Bone marrow (tissue), 2 donors: ENCODE measurements at places on chromosomes 5 and 9.

- no peak for DNase-seq
These were observed 74.2 kb downstream of the ST8SIA4 start for GRCh38 chr5:100828898-100829356.

DNA sequence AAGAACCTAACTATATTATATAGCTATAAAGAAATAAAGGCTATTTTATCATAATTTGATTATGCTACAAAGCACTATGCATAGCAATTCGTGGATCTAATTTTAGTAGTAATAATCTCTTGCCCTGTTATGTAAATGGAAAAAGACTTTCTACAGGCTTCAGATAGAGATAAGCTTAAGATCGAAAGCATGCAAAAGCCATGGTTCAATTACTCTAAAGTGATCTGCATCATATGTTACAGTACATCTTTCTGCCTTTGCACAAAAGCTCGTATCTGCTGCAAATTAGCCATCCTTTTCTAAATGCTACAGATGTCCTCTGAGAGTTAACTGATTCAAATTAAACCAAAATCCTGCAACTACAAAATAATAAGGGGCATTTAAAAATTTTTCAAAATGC, 234.8 kb upstream of the TMEM161B start:
- no peak for DNase-seq

DNA sequence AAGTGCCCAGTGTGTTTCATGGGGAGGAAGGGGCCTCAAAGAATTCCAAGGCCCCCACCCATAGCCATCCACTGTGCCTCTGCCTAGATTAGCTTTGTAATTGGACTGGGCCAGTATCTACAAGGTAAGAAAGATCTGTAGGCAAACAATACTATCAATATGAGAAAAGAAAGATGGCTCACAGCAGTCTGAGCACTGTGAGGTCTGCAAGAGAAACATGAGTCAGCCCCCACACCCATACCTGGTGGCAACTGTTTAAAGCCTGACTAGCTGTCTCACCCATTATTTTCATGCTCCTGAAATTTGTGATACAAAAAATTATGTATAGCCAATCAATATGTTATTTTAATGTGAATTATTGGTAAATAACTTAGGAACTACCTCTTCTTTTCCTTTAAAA, 10.0 kb upstream of the ZNF483 start:
- no peak for DNase-seq

DNA sequence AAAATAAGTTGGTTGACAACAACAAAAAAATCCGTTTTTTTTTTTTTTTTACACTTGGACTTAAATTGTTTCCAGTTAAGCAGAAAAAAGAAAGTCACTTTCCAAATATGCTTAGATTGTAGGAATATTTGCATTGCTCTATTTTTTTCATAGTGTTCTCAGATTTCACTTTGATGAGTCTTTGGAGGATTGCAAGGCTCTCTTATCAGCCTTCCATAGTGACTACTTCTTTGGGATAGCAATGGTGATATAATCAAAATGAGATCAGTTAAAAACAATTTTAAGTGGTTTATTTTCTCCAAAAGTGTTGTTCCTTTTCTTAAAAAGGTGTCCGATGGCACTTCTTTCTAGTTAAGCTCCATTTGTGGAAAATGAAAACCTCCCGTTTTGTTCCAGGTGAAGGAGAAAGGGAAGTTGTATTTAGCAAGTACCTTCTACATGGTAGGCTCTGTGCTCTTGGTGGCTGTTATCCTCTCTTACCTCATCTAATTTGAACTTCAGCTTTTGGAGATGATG, 3.9 kb downstream of the RASGRF2 start:
- DNase-seq = no peak

DNA sequence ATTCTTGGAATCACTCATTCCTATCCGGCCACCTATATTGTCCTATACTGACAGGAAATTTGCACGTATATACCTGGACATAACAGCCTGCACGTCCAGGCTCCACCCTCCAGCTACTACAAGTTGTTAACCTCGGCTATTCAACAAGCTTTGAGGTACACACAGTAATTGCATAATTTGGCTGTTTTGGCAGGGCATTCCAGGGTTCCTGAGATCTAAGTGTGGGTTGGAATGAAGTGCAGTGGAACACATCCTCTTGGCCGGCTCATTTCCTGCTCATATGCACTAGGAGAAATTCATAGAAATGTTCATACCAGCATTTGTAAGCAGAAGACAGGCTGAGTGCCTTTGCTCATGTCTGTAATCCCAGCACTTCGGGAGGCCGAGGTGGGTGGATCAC, 222.3 kb downstream of the FBXL7 start:
- no peak for DNase-seq

DNA sequence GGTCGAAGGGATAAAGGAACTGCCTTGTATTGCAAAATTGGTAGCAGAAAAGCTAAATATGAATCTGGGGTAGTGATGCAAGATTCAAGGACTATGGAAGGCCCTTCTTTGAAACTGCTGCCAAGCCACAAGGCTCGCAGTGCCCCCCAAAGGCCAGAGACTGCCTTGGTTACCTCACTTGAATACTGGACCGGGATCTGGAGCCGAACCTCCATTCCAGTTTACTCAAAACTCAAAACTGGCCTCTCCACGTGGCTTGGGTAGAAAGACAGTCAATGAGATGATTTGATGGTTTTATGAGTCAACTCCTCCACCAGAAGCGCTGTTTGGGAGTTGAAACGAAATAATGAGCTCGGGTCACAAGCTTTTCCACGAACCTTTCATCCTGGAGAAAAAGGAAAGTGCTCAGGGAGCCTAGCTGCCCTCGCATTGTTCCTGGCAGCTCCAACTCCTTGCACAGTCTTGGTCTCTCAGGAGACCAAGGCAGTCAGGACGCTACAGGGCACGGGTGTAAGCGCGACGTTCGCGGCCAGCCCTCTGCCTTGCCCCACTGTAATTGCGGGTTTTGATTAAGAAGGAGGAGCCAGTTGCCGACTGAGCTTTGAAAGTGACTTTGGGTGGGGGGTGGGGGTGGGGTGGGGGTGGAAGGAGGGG, 2.8 kb downstream of the ST8SIA4 start:
- DNase-seq = peak; percentile 36

- DNase-seq = no peak
These were observed 175.5 kb downstream of the NXNL2 start for GRCh38 chr9:88710449-88710848.

- no peak for DNase-seq
These were observed 759.3 kb upstream of the TYRP1 start for GRCh38 chr9:11933926-11934325.

DNA sequence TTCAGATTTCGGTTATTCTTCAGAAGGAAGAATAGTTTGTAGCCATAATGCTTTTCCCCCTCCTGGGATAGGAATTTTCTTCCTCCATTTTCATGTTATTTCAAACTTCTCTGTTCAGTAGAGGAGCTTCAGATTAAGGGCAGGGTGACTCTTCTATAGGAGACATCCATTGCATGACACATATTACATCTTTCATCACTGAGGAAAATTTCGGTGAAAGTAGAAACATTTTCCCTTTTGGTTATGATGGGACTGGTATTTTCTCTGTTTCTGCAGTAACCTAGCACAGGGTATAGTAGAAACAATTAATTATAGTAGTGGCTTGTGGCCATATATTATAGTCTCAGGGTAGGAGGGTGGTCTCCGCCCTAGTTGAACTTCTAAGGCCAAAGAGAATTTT, 1.1 kb downstream of the IPO11 start:
- DNase-seq = no peak

GRCh38 chr5:115392611-115393010, 96.2 kb upstream of the CCDC112 start:
- no peak for DNase-seq

GRCh38 chr5:145906401-145906800, 30.0 kb upstream of the SH3RF2 start:
- DNase-seq = no peak

DNA sequence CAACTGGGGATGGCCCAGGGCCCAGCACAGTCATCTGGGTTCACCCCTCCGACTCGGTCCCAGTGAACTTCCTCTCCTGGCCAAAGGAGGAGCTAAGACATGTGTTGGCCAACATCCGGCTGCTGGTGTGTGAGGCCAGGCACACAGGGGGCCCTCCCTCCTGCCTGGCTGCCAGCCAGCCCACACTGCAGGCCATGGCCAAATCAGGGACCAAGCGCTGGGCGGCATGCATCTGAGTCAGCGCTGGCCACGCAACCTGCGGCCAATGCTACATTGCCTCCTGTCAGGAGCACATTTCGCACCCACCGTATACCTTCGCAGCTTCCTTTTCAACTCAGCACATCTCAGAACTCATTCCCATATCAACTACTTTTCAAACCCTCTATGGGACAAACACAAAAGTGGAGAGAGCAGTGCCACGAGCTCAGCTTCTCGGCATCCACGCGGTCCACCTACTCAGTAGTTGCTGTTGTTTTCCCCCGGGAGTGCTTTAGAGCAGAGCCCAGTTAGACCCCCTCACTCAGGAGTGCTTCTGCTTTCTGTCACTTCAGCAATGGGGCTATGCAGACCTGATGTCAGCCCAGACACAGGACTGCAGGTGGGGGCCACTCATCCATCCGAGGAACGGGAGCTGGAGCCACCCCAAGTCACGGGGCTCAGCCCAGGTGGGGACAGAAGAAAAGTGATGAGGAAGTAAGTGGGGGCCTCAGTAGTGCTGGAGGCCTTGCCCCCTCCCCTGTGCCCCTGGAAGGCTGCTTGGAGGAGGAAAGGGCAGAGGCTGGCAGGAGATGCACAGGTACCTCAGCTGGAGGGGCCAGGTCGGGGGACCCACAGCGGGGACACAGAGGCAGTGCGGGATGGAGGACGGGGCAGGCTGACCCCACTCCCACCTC, 13.9 kb downstream of the NINJ1 start:
- DNase-seq = peak; percentile 79

DNA sequence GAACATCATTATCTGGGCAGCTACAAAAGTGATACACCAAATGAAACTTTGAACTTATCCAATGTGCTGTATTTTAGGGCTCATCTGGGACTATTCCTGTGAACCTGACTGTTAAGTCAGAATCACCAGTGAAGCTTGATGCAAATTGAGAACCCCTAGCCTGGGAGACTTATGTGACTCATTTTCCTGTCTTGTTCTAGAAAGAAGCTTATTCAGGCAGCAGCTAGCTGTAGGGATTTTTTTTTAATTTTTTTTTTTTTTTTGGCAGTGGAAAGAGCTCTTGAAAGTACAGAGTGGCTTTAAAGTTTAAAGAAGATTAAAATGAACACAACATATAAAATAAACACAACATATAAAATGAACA, 81.1 kb upstream of the TNFAIP8 start:
- DNase-seq = no peak

GRCh38 chr5:40171971-40172370, 507.7 kb upstream of the PTGER4 start:
- no peak for DNase-seq

GRCh38 chr9:83936523-83936922, 15.3 kb upstream of the KIF27 start:
- DNase-seq = no peak

- no peak for DNase-seq
These were observed 172.4 kb upstream of the TARS1 start for GRCh38 chr5:33268374-33268773.

DNA sequence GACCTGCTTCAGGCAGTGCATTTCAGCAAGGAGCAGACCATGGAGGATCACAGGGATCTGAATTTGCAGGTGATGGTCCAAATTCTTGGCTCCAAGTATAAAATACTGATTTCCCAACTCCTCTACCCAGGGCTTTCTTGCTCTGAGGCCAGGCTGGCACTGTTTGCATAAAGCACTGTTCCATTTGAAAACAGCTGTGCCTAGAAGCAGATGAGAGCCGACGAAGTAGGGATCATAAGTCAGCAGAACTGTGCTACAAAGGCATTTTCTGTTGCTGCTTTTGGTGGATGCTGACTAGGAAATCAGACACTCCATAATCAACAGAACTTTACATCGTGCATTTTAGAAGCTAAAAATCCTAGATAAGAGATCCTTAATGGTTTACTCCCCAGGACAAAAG, 126.4 kb downstream of the MAT2B start:
- no peak for DNase-seq

DNA sequence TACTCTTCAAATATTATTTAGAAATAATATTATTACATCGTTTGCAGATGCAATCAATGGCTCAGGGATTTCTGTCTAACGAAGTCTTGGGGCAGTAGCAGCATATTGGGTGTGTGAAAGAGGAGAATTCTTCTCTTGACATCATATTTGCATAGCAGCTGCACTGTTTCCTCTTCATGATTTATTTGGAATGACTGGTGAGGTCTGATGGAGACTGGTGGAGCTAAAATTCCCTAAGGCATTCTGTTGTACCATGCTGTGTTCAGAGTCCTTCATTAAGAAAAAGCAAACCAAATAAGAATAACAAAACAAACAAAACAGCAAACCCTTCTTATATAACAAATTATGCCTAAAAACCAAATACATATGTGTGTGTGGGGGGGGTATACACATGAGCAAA, 177.6 kb downstream of the DIRAS2 start:
- no peak for DNase-seq

- no peak for DNase-seq
These were observed 7.4 kb upstream of the UBAC1 start for GRCh38 chr9:135968601-135969000.

GRCh38 chr5:142860270-142860669, 90.1 kb downstream of the ARHGAP26 start:
- DNase-seq = no peak

DNA sequence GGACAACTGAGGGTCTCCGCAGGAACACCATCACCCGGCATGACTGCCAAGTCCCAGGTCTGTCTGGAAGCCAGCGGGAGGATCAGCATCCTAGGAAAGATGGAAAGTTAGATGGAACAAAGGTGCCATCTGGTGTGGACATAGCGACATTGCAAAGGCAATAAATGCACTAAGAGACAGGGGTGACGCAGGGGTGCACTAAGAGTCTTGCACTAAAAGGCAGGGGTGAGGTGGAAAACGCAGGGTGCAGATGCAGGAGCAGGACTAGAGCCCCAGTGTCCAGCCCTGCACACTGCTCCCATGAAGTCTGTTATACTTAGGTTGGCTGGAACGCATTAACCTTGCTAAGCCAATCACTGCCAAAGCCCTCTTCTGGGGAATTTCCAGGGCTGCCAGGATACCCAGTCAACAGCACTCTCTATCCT, 15.5 kb downstream of the ATOX1 start:
- DNase-seq = no peak

GRCh38 chr9:106862110-106862820, 701 bp upstream of the ZNF462 start:
- DNase-seq = no peak

DNA sequence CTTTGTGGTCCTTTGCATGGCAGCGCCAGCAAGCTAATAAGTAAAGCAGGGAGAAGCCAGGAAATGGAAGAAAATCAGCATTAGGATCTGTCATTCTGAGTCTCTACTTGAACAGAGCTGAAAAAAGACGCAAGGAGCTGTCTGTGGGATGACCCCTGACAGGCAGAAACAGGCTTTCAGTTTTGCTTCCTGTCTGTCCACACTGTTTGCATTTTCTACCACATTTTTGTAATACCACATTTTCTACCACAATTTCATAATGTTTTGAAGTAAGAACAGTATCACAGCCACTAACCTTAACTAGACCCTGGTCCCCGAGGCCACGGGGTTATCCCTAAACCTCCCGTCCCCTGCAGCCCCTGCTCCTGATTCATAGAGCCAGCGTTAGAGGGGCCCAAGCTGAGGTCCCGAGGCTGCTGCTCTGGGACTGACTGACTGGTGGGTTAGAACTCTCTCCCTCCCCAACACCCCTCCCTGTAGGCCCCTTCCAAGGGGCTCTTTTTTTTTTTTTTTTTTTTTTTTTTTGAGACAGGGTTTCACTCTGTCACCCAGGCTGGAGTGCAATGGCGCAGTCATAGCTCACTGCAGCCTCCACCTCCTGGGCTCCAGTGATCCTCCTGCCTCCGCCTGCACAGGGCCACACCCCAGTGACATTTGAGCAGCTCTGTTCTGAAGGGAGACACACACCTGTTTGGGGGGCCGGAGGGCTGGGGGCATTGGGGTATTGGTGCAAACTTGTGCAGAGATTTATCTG, 4.0 kb upstream of the CLIC3 start:
- no peak for DNase-seq

- no peak for DNase-seq
These were observed 21.6 kb downstream of the UBAC1 start for GRCh38 chr9:135939351-135940265.
